ENCODE measurements at places on chromosomes 5 and 9.

DNA sequence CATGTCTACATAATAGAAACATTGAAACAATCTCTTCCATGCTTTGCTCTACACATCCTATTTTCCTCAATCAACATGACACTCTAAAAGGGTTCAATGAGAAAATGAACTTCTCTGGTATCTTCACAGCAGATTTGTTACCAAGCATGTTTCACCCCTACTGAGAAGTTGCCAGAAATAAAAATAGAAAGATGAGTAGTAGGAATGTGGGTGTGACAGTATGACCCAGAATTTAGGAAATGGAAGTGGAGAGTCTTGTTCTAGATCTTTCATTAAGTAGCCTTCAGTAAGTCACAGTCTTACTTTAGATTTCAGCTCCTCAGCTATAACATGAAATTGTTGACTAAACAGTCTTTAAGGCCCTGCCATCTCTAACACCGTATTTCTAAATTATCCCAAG, 581.8 kb downstream of the EFNA5 start:
- DNase-seq, result no peak

- DNase-seq, result no peak
Measured at GRCh38 chr9:1759771-1760300, 255.3 kb upstream of the SMARCA2 start.

- DNase-seq, result no peak
Measured at GRCh38 chr5:87113861-87114260, 153.8 kb upstream of the RASA1 start.

DNA sequence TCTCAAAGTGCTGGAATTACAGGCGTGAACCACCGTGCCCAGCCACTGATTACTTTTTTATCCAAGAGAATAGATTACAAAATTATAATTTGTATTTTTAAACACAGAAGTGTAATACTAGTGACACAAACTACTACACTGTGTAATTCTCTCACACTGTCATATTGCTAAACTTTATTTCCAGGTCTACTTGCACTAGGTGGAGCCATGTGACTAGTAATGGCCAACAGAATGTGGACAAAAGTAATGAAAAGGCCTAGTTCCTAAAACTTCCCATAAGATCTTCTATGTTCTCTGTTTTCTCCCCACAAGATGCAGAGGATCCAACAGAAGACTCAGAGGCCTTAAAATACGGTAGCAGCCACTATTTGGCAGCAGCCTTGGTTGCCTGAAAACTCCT, 27.3 kb downstream of the NADK2 start:
- no peak for DNase-seq

DNA sequence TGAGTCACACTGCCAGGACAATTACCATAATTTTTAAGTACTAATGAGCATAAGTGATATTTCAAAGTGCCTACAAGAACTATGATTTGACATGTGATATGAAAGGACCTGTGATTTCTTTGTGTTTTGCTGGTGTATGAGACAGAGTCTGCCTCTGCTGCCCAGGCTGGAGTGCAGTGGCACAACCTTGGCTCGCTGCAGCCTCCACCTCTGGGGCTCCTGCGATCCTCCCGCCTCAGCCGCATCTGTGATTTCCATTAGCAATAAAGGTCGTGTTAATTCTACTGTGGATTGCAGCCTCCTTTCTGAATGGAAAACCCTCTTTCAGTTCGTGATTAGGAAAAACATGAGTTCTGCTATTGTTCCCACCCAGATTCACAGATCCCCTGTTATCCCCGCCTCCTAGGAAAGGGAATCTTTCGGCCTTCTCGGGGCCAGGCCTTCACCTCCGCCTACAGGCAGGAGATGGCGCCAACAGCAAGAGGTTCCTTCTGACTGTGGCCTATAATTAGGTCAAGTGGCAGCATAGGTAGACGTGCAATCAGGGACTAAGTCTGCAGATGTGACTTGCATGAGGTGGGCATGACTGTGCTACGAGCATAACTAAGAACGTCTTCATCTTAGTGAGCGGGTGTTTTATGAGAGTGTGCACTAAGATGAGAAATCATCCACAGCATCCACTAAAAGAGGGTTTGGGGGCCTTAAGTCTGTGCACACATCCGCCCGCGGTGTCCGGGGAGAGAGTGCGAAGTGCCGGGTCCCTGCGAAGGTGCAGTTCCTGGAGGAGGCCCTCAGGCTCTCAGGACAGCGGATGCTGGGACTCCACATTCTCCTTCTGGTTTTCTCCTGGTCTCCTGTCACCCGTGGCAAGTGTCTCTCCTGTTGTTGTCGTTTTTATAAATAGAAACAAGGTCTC, 23.1 kb downstream of the TRIM7 start:
- DNase-seq, result peak; percentile 78

DNA sequence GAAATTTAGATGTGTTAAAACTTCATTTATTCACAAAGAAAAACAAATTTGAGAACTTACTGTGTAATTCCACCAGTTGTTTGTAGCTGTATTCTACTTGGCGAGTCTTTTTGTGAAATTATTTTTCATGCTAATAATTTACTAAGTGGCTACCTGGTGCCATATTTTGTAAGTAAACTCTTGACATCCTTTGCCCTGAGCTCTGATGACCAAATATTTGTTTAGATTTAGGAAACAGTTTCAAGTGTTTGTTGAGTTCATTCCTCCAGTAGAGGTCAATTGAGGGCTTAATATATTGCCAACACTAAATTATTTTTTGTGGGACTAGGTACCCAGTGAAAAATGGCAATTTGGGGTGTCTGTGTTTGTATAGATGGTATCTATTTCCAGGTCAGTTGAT, 3.7 kb downstream of the CNTLN start:
- DNase-seq, result no peak

DNA sequence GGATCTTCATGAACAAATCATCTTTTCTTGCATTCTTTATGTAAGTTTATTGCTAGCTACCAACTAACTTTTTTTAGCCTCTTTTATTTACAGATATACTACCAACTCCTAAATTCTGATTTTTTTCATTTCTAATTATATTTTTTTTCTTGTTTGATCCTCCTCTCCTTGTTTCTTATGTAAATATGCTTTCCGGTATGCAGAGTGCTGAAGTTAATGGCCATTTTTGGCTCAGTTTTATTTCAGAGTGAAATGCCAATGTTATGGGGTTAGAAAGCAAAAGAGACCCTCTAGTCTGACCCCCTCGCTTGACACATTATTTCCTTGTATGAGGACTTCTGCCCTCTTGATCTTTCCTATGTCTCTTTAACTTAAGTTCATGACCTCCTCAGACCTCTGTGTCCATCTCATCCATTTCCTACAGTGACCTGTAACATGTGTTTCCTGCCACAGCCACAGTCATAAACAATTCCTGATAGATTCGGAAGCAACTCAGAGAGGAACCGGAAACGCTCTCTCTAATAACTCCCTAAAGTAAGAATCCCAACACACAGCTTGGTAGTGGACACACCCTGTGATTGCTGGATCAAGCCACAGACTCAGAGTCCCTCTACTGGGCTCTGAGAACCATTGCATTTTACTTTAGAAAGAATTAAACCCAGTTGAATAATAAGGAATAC, 42.9 kb upstream of the AFAP1L1 start:
- no peak for DNase-seq

DNA sequence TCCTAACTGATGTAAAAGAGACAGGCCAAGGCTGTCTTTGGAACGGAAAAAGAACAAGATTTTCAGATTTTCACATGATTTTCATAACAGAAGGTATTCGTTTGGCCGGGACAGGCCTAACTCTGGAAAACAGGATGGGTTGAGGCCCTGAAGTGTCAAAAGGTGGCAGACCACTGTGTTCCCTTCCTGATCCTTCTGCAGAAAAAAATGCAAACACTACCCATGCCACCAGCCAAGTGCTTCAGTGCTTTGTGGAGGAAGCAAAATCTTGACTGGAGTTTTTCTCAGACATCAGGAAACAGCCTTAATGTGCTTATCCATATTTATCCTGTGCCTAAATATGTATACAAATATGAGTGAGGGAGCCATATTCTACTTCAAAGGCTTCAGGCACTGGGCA, 113.5 kb upstream of the IL6ST start:
- no peak for DNase-seq

- no peak for DNase-seq
Measured at GRCh38 chr5:88093765-88094164, 174.9 kb downstream of the TMEM161B start.
